ENCODE measurements at places on chromosomes 1 and 21. TPM values are rescaled to one million over a fixed set of nuclear protein-coding genes. Genes with fewer than 3 reads are reported as not detected.

The RSPO1 gene
- 4.0 TPM for polyA plus RNA-seq

The TGFBR3 gene
- 137 TPM for polyA plus RNA-seq

GRCh38 chr1:6971048-6971447 lies 185.8 kb downstream of the CAMTA1 start:
- DNase-seq, result no peak

GRCh38 chr1:169538998-169539871 lies 47.0 kb downstream of the F5 start:
- DNase-seq, result no peak

The KISS1 gene
- polyA plus RNA-seq, result 1.3 TPM

- no peak for DNase-seq
These were observed 132.2 kb downstream of the TIAM1 start for GRCh38 chr21:31211836-31212235.

DNA sequence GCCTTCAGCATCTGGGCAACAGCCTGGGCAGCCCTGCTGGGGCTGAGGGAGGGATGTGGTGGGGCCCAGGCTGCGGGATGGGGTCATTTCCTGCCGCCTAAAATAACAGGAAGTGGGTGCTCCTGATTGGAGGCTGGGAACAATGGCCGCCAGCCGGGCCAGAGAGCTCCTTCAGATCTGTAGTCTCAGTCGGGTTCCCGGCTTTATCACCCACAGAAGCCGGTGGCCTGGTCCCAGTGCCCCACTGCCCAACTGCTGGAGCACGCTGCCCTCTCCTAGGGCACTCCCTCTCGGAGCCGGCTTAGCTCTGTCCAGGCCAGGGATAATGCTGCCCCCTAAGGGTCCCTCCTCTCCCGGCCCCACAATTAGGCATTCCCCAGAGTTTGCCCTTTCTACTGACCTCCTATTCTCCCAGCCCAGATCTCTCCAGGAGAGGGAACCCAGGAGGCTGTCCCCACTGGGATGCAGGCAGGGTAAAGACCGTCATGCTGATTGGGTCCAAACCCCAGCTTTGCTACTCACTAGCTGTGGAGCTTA lies 5.1 kb downstream of the MAP7D1 start:
- no peak for DNase-seq

DNA sequence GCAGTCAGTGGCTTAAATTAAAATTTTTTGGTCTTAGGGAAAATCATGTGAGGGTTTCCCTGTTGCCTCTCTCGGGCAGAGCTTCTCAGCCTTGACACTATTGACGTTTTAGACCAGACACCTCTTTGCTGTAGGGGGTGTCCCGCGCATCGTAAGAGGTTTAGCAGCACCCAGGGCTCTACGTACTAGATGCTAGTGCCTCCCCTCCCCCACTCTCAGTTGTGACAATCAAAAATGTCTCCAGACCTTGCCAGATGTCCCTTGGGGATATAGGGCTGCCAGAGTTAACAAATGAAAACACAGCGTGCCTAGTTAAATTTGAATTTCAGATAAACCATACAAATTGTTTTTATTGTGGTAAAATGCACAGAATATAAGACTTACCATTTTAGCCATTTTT lies 293.3 kb downstream of the DISC1 start:
- DNase-seq, result no peak

DNA sequence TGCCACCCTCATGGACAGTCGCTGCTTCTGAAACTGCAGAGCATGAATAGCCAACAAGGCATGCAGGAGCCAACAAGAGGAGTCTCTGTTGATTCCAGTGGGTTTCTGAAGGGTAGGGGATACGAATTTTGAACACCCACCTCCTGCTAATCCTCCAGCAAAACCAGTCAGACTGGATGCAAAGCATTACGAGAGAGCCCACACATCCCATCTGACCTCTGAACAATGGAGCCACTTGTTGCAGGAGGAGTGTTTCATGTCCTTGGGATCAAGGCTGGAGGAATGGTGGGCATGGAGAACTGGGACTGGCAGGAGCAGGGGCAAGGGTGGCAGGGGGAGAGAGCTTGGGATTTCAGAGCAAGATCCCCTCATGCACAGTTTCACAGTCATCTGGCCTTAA lies 1.6 kb downstream of the VTCN1 start:
- DNase-seq, result no peak

The HSPG2 gene
- polyA plus RNA-seq, result 147 TPM

The TPTE gene
- 0.03 TPM for polyA plus RNA-seq

GRCh38 chr1:14267991-14268390 lies 330.5 kb upstream of the KAZN start:
- no peak for DNase-seq

GRCh38 chr1:246785494-246786111 lies 61.4 kb downstream of the SCCPDH start:
- DNase-seq, result no peak

DNA sequence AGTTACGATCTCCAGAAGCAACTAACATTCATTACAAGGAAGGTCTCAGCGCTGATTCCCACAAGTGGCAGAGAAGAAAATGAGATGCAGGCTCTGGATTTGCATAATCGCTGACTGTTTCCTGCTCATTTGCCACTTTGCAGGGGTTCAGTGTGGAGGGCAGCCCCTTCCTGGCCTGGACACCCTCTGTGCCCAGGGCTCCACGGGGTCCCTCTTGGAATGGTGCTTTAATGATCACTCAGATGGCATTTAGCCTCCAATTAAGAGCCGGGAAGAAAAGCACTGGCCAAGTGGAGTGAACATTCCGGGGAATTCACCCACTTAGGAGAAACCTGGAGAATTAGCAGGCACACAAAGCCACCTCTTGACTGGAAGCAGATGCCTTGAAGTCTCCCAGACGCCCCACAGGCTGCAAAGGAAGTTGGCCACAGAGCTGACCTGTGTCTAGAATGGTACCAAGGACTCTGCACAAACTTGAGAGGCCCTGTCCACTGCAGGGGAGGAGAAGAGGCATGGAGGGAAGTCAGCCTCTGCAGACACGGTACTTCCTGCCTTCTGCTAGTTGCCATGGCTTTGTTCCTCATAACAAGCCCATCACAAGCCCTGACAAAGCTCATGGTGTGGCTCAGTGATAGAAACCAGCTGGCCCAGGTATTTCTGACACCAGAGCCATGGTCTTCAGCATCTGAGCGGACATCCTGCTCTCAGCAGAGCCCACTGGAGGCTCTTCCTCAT lies 157.2 kb downstream of the KAZN start:
- no peak for DNase-seq

The TRIM58 gene
- polyA plus RNA-seq, result 1.3 TPM

The SPRR2G gene
- polyA plus RNA-seq, result not detected

- DNase-seq, result no peak
These were observed 1.7 kb downstream of the GPR137B start for GRCh38 chr1:236144033-236144432.

The LHX8 gene
- not detected for polyA plus RNA-seq

DNA sequence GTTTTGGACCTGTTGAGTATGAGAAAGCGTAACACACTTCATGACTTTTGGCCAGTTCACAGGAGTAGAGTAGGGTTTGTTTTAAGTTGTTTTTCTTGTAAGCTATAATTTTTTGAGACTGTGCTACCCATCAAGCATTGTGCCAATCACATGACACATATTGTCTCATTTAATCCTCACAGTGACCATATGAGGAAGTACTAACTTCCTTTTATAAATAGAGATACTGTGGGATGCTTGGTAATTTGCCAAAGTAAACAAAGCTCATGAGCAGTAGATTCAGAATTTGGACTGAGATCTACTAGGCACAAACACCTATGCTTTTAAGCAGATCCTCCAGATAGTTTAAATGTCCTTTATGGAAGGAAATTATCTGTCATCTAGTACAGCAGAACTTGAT lies 178.3 kb downstream of the CACNA1E start:
- DNase-seq, result no peak

GRCh38 chr1:153548722-153549688 lies at the start of gene S100A3:
Gene S100A3, minus strand, starts transcription at chr1:153549258. Its CDS starts 773 bp downstream, at chr1:153548485.
- no peak for DNase-seq

The OR2L3 gene
- not detected for polyA plus RNA-seq

The S100A1 gene
- 20.2 TPM for polyA plus RNA-seq

The LRRC47 gene
- 72.3 TPM for polyA plus RNA-seq

GRCh38 chr21:45029948-45030681 lies 44.3 kb upstream of the ADARB1 start:
- no peak for DNase-seq

GRCh38 chr1:39170731-39171667 lies 33.5 kb upstream of the MACF1 start:
- no peak for DNase-seq

The CELA2B gene
- polyA plus RNA-seq, result 0.21 TPM

The SELL gene
- polyA plus RNA-seq, result 2.9 TPM

The AMY1A gene
- 0.26 TPM for polyA plus RNA-seq

GRCh38 chr1:168514455-168514854 lies 29.3 kb downstream of the XCL2 start:
- DNase-seq, result no peak

GRCh38 chr1:84247425-84248220 lies 53.9 kb upstream of the SAMD13 start:
- DNase-seq, result no peak

DNA sequence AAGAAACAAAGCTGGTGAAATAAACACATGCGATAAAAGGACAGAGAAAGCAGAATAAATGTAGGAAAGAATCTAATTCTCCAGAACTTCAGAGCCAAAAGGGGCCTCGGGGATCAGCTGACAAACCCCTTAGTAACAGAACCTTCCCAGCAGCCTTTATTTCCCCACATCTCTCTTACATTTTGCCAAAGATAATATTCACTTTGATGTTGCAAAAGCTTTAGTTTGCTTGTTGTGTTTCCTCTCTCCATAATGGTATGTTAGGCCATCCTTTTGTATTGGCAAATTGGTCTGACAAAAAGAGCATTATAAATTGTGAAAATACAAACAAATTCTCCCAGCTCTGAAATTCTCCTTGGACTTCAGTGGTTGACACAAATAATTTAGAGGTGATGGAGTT lies 54.9 kb downstream of the OPTC start:
- no peak for DNase-seq

DNA sequence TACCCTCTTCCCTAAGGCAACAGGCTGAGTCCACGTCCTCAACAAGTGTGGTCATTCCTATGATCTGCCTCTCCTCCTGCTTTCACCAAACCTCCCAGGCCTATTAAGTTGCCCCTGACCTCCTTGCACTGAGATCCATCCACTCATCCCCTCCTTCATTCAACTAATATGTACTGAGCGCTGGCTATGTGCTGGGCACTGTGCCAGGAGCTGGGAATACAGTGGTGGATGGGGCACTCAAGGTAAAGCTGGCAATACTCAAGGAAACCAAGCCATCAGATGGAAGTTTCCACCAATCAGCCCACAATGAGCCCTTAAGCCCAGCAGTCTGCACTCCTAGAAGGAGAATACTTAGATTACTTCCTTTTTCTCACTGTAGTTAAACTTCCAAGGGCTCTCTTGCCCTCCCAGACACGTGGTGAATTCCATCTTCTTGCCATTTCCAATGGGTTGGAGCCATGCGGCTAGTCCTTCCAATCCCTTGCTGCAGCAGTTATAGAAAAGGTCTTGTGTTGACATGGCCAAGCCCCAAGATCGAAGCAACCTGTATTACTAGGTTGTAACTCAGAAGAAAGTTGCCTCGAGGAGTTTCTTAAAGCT lies 279.9 kb upstream of the RUNX1 start:
- DNase-seq, result no peak

DNA sequence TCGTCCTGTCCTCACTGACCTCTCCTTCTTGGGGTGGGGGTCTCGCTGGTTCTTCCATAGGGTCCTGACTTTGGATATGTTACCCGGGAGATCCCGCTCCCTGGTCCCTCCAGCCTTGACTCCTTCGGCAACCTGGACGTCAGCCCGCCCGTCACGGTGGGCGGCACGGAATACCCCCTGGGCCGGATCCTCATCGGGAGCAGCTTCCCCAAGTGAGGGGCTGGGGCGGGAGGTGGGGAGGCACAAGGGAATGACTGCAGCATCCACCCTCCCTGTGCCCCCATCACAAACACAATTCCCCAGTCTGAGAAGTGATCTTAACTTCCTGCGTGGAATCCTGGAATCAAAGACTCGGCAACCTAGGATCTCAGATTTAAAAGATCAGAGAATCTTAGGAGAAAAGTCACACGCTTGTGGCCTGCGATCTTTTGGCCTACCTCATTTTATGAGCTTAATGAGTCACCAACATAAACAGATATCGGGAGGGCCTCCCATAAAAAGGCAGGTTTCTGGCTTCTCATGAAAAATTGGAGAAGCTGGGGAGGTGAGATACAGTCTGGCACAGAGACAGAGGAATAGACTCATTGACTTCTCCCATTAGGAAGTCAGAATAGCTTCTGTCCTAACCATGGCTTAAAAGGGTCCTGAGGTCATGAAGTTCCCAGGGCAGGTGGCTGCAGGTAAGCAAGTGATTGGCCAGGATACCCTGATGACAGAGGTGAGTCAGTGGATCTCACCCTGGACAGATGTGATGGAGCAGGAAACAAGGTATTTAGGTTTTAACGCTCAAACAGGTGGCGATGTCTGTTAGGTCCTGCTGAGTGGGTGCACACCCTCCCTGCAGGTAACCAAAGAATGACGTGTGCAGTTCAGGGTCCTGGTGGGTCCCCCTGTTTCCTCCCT lies 15.9 kb upstream of the PADI3 start:
- no peak for DNase-seq

DNA sequence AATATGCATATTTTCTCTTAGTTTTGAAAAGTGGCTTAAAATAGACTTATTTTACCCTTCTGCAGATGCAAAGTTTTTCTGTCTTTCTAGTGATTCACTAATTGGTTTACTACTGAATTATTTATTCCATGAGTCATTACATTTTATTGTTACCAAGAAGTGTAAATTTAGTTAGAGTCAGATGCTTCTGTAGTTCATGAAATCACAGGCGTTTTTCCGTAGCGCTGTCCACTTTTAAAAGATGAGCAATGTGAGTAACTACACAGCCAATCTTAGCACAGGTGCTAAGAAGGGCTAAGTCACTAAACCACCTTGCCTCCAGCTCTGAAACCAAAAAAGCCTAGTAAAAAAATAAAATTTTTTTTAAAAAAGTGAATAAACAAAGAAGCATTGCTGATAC lies 24.7 kb downstream of the RGS13 start:
- DNase-seq, result no peak

Data from right renal pelvis (tissue), 4 donors.